ENCODE measurements at places on chromosomes 13 and 19.

- DNase-seq = no peak
These were observed 26.8 kb downstream of the ATP8B3 start for GRCh38 chr19:1785310-1785709.

GRCh38 chr19:29273000-29273640, 60.2 kb upstream of the UQCRFS1 start:
- no peak for DNase-seq

- peak; percentile 85 for DNase-seq
These were observed 75.4 kb downstream of the PEG3 start for GRCh38 chr19:56765137-56765536.

DNA sequence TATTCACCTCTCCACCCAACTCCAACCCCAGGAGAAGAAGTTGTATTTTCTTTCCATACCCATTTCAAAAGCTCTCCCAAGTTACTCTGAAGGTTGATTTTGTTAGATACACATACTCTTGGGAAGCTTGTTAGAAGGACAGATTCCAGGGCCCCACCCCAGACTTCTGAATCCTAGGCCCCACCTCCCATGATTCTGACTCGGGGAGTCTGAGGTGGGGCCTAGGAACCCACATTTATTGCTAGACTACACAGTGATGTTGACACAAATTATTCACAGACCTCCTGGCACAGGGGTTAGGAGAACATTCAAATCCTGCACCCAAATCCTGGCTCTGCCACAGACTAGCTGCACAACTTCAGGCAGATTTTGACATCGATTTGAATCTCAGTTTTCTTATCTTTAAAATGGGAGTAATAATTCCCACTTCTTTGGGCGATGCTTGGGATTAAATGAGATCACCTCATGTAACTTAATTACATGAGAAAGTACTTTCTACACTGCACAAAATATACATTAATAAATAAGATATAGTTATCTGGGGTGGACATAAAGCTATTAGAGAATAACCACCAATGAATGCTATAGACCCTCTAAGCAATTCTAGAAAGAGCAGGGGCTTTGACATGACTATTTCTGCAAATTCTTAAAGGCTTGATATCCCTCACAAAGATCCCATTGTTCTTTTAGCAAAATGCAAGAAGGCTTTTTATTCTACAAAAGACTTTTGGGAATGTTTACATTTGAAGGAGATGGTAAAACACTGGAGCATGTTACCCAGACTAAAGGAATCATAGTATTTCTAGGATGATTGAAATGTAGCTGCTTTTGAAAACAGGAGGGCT, 18.0 kb downstream of the MBNL2 start:
- DNase-seq = no peak

DNA sequence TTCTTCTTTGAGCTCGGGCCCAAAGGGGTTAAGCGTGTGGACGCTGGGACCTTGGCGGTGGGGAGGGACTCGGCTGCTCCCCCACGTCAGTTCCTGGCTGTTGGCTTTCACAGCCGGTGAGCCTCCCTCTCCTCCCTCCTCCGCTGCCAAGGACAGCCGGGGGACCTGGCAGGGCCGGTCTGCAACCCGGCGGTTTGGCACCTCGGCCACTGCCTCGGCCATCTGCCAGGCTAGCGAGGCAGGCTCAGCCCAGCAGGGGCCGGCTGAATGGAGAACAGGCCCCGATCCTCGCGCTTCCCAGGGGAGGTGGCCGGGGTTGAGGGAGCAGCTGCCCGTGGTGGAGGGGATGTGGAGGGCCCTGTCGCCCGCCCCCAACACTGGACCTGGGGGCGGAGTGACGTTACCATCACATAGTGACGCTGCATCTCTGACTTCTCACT, 5.0 kb downstream of the TLE5 start:
- DNase-seq = peak; percentile 97

DNA sequence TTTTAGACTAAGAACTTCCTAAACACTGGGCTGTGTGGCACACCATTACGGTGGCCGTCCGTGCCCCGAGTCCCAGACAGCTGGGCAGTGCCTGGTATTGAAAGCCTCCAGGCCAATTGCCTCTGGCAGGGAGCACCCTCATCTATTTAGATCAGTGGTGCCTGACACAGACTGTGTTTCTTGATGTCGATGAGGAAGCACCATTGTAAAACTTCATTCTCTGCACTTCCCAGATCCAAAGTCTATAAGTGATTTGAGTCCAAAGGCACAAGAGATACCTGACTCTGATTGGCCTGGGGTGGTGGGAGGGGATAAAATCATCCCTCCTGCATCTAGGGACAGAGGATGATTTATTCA, 8.5 kb upstream of the STK24 start:
- no peak for DNase-seq

DNA sequence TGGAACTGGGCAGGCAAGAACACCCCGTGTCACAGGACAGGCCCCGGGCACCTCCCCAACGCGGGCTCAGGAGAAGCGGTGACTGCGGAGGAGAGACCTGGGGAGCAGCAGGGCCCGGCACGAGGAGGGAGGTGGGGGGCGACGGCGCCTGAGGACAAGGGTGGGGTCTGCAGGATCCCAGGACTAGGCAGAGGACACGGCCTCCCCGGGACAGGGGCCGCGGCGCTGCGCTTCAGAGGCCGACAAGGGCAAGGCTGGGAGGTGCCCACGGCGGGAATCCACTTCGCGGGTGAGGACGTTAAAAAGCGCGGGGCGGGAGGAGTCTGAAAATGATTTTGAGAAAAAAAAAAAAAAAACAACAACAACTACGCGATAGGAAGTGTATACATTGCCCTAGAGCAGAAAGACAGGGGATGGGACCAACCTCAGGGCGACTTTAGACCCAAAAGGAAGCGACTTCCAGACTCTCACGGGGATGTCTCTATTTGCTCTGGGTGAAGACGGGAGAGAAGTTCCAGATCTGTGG, 44.9 kb downstream of the ZNF611 start:
- peak; percentile 30 for DNase-seq

DNA sequence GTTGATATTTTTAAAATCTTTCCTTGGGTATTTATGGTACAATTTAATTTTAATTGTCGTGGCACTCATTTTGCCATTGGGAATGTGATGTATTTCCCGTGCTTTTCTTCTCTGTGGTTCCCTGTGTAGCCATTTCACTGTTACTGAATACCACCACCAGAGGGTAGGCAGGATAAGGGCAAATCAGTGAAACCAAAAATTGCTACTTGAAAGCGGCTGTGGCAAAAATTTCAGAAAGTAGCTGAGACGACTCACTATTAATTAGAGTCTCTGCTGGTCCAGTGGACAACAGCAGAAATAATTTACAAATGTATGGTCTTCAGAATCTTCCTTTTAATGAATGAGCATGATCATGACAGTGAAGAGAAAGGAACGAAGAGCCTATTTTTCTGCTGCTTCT, 34.4 kb upstream of the MIR17HG start:
- DNase-seq = peak; percentile 2

All from cerebellum (tissue), 4 donors.